ENCODE measurements at places on chromosomes 1 and 21. TPM values are rescaled to one million over a fixed set of nuclear protein-coding genes. Genes with fewer than 3 reads are reported as not detected.
A peak's percentile ranks its signal among the peaks of the same experiment; 100 is the strongest.

The IPO13 gene
- total RNA-seq: 29.4 TPM

The PLA2G2C gene
- not detected for total RNA-seq

The FCRL4 gene
- total RNA-seq: not detected

The LAMC2 gene
- not detected for total RNA-seq

The PTGER3 gene
- total RNA-seq: 0.80 TPM

The AKIRIN1 gene
- total RNA-seq: 47.0 TPM

The ARTN gene
- total RNA-seq: not detected

DNA sequence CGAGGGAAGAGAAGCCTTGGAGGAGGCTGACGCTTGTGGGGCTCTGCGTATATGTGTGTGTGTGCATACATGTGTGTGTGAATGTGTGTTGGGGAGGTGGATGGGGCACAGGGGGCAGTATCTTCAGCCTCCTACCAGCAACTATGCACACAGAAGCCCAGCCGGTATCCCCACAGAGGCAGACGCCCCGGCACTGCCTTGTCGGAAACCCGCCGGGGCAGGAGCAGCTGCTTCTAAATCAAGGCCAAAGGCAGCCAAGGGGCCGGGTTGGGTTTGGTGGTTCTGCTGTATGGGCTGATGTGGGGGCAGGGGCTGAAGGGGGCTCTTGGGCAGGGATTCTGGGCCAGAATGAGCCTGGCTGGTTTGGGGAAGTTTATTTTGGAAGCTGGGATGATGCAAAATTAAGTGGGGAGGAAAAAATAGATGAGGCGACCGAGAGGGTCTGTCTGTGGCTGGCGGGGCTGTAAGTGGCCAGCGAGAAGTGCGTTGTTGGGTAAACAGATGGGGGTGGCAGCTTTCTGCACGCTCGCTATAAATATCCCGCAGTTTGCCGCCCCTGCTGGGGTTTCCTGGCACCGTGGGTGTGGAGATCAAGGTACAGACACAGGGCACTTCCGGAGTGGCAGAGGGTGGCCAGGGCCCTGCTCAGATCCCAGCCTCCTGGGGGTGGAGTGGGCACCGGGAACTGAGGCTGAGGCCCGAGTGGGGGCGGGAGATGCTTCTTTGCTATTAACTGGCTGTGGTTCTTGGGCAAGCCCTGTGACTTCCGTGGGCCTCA lies 11.0 kb upstream of the WNT4 start:
- no peaks in the 10 kb centered on the region for H3K4me1 ChIP-seq
- H3K4me3 ChIP-seq: no peak overlapping the region
- no peak overlapping the region for H3K27ac ChIP-seq
- H3K27me3 ChIP-seq: peaks cover 26% of the 10 kb centered on the region

- H3K4me1 ChIP-seq: no peaks in the 10 kb centered on the region
- no peaks in the 10 kb centered on the region for H3K36me3 ChIP-seq
- H3K4me3 ChIP-seq: no peak overlapping the region
- H3K27ac ChIP-seq: no peak overlapping the region
- no peaks in the 10 kb centered on the region for H3K27me3 ChIP-seq
Observed at GRCh38 chr1:177984136-177984525, 14.3 kb upstream of the SEC16B start.

DNA sequence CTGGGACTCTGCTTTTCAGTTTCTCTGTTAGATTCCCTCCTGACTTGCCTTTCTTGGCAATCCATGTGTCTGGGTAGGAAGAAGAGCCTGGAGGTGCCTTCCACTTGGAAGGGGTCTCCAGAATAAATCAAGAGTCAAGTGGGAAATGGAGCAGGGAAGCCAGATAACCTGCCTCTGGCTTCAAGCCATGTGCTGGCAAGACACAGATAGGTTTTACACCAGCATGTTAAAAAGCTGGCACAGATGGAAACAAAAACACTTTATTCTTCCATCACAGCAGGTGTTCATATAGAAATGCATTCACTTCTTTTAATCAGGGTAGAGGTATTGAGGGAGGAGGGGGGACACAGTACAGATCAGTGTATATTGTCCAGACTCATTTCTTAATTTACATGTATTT lies 356.9 kb upstream of the RUNX1 start:
- no peak for DNase-seq
- H3K27me3 ChIP-seq: peaks cover 33% of the 10 kb centered on the region
- H3K4me1 ChIP-seq: peaks cover 2% of the 10 kb centered on the region
- H3K36me3 ChIP-seq: no peaks in the 10 kb centered on the region
- no peak overlapping the region for H3K27ac ChIP-seq
- no peak overlapping the region for H3K4me3 ChIP-seq

DNA sequence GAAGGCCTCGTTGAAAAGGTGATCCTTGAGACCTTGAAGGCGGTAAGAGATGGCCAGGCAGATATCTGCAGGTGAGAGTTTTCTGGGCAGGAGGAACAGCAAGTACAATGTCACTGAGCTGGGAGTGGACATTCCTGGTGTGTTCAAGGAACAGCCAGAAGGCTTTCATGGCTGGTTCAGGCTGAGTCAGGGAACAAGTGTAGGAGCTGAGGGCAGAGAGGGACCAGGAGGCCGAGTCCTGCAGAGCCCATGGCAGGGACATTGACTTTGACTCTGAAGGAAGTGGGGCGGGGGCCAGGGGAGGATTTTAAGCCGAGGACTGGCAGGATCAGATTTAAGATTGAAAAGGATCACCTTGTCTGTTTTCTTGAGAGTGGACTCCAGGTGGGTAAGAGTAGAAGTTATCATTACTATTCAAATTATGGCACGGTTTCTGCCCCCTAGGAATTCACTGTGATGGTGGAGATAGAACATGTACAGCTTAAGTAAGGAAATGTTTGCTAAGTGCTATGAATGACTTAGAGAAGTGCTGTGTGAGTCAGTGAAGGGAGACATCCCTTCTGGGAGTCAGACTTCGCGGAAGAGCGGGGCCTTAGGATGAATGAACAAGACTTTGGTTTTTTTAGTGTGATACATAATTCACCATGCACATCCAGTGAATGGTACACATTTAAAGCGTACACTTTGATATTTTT lies 202.3 kb downstream of the KIF26B start:
- no peaks in the 10 kb centered on the region for H3K36me3 ChIP-seq
- H3K27ac ChIP-seq: no peak overlapping the region
- DNase-seq: no peak
- H3K4me3 ChIP-seq: no peak overlapping the region

DNA sequence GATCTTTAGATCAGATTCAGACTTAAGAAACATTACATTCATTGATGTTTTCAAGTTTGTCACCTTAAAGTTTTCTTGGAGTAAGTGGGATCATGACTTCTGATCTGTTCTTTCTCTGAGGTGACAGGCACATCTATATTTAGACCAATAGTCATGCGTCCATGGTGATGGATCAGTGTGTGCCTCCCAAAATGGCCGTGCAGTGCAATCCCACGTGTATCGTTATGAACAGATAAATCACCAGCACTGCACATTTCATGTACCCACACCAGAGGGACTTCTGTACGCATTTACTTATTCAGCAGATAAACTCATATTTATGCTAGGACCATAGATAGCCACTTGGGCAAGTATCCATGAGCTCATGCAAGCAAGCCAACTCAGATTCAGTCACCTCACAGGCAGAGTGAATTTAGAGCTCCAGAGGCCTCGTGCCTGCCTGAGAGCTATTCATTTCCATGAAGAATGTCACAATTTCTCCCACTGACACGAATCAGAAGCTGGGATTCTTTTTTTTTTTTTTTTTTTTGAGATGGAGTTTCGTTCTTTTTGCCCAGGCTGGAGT lies 13.9 kb upstream of the WDR26 start:
- H3K36me3 ChIP-seq: peaks cover 9% of the 10 kb centered on the region
- no peaks in the 10 kb centered on the region for H3K27me3 ChIP-seq
- DNase-seq: no peak
- peaks cover 12% of the 10 kb centered on the region for H3K4me1 ChIP-seq
- H3K27ac ChIP-seq: no peak overlapping the region

- H3K4me3 ChIP-seq: no peak overlapping the region
- peaks cover 6% of the 10 kb centered on the region for H3K4me1 ChIP-seq
- H3K27me3 ChIP-seq: peaks cover 22% of the 10 kb centered on the region
- H3K36me3 ChIP-seq: no peaks in the 10 kb centered on the region
- DNase-seq: no peak
Observed at GRCh38 chr1:87129606-87130005, 199.1 kb upstream of the LMO4 start.

DNA sequence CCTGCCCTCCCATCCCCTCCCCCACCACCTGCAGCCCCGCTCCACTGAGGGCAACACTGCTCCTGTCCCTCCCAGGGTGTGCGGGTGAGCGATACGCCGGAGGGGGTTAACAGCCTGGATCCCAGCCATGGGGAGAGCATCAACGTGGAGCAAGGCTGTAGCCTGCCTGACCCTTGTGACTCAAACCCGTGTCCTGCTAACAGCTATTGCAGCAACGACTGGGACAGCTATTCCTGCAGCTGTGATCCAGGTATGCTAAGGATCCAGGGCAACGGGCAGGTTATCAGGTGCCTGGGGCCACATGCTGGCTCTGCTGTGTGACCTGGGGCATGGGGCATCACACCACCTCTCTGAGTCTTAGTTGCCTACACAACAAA lies 15.0 kb downstream of the CELSR2 start:
- H3K27me3 ChIP-seq: no peaks in the 10 kb centered on the region
- H3K36me3 ChIP-seq: no peaks in the 10 kb centered on the region

GRCh38 chr1:34400675-34401074 lies 224.0 kb downstream of the C1orf94 start:
- peaks cover 3% of the 10 kb centered on the region for H3K27me3 ChIP-seq
- H3K4me1 ChIP-seq: no peaks in the 10 kb centered on the region
- no peaks in the 10 kb centered on the region for H3K36me3 ChIP-seq
- no peak for DNase-seq
- H3K4me3 ChIP-seq: no peak overlapping the region

DNA sequence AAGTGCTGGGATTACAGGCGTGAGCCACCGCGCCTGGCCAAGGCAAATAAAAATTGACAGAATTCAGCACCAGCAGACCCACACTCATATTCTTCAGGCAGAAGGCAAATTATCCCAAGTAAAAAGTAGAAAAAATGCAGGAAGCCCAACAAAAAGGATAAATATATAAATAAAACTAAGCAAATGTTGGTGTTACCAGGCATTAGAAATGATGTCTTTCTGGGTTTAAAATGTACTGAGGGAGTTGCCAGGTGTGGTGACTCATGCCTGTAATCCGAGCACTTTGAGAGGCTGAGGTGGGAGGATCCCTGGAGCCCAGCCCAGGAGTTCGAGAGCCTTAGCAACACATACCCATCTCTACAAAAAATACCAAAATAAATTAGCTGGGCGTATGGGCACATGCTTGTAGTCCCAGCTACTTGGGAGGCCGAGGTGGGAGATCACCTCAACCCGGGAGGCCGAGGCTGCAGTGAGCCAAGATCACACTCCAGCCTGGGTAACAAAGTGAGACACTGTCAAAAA lies 6.3 kb downstream of the INTS11 start:
- no peak for DNase-seq
- H3K4me1 ChIP-seq: peaks cover 15% of the 10 kb centered on the region
- no peak overlapping the region for H3K27ac ChIP-seq
- H3K27me3 ChIP-seq: no peaks in the 10 kb centered on the region
- H3K36me3 ChIP-seq: peaks cover 18% of the 10 kb centered on the region

DNA sequence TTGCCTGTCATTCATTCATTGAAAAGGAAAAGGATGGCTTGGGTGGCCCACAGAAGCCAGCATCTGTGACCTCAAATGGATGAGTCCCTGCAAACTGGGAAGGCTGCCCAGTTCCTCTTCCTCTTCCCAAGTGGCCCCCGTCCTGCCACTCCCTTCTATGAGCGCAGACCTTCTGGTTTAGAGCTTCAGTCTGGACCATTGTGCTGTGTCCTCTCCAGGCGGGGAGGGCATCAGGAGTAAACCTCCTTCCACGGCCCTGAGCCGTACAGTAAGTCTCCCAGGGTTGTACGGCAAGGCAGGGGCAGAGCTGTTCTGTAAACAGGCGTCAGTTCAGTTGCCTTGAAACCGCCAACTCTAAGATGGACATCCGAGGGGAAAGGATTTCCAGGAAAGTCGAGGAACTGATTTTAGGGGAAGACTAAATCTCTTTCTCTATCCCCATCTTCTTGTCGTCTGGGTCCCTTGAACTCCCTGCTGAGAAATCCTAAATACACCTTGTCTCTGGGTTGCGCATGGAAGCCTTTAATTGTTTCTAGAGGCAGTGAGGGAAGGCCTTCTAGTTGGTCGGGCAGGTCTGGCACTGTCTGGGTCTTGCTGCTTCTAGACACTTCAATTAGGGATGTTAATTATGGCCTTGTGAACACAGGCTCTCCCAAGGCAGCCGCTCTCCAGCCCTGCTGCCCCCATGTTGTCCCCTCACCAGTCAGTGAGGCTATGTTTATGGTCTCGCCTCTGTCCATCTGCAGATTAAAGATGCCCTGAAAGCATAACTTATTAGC lies 22.1 kb downstream of the SOX13 start:
- H3K4me1 ChIP-seq: no peaks in the 10 kb centered on the region
- H3K4me3 ChIP-seq: no peak overlapping the region
- DNase-seq: no peak
- no peak overlapping the region for H3K27ac ChIP-seq
- H3K27me3 ChIP-seq: peaks cover 10% of the 10 kb centered on the region
- no peaks in the 10 kb centered on the region for H3K36me3 ChIP-seq

DNA sequence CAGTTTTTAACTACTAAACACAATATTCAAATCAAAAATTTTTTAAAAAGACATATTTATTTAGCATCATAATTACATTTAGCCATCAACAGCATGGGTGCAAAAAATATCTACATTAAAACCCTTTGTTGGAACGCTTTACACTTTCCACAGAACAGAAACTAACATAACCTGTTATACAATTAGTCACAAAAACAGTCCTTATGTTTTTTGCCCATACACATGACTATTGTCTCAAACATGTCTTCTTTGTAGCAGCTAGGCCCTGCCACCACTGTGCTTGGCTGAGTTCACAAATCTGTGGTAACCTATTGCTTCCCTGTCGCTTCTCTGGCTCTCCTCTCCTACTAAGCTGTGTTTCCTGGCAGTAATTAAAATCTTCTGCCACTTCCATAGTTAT lies 1350.0 kb upstream of the ADGRL2 start:
- H3K36me3 ChIP-seq: no peaks in the 10 kb centered on the region
- H3K27me3 ChIP-seq: no peaks in the 10 kb centered on the region
- H3K4me3 ChIP-seq: no peak overlapping the region
- no peaks in the 10 kb centered on the region for H3K4me1 ChIP-seq

- no peak overlapping the region for H3K27ac ChIP-seq
- H3K4me1 ChIP-seq: no peaks in the 10 kb centered on the region
- DNase-seq: no peak
- H3K27me3 ChIP-seq: peaks cover 3% of the 10 kb centered on the region
- no peaks in the 10 kb centered on the region for H3K36me3 ChIP-seq
Observed at GRCh38 chr1:96865731-96866685, 144.4 kb downstream of the PTBP2 start.

GRCh38 chr21:39263372-39263771 lies 50.1 kb downstream of the BRWD1 start:
- H3K4me3 ChIP-seq: no peak overlapping the region
- peak overlapping the region; percentile 0 for H3K27ac ChIP-seq
- H3K36me3 ChIP-seq: peaks cover 44% of the 10 kb centered on the region
- no peaks in the 10 kb centered on the region for H3K27me3 ChIP-seq
